Stimulated activated effector memory CD8-positive, alpha-beta T cell treated with anti-CD3 and anti-CD28 coated beads, Interleukin-12 subunit alpha, Interleukin-12 subunit beta, amount 100 ng/mL, for 72 hours (primary cell): ENCODE measurements at places on chromosomes 7 and 10.

DNA sequence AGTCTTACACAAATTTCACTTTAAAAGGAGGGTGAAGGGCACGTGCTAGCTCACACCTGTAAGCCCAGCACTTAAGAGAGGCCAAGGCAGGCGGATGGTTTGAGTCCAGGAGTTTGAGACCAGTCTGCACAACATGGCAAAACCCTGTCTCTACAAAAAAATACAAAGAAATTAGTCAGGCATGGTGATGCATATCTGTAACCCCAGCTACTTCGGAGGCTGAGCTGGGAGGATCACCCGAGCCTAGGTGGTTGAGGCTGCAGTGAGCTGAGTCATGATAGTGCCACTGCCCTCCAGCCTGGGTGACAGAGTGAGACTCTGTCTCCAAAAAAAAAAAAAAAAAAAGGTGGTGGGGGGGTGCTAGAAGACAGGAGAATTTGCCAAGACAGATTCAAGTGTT, 237.3 kb upstream of the KLF14 start:
- peak; percentile 83 for DNase-seq

- DNase-seq = no peak
These were observed 298.7 kb downstream of the ZEB1 start for GRCh38 chr10:31617757-31618156.

- DNase-seq = no peak
These were observed 7.2 kb downstream of the CDCA7L start for GRCh38 chr7:21938463-21938862.

- DNase-seq = no peak
These were observed 22.7 kb downstream of the YKT6 start for GRCh38 chr7:44223362-44224079.

GRCh38 chr10:16949816-16950215, 132.6 kb upstream of the RSU1 start:
- DNase-seq = no peak

DNA sequence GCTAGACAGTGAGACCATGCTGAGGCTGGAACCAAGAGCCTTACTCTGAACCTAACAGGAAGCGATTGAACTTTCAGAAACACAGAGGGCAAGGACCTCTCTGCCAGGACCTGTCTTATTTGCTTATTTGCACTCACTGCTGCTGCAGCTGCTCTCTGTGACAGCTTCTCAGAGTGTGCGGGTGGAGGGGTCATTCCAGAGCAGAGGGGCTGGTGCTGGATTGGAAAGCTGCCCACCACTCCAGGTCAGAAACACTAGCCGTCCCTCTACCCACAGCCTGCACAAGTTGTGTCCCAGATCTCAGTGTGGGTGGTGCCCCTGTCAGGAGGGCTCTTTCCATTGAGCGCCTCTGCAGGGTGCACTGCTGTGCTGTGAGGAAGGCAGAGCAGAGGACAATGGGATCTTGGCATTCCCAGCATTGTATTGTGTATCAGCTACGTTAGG, 126.2 kb downstream of the CCNY start:
- no peak for DNase-seq

DNA sequence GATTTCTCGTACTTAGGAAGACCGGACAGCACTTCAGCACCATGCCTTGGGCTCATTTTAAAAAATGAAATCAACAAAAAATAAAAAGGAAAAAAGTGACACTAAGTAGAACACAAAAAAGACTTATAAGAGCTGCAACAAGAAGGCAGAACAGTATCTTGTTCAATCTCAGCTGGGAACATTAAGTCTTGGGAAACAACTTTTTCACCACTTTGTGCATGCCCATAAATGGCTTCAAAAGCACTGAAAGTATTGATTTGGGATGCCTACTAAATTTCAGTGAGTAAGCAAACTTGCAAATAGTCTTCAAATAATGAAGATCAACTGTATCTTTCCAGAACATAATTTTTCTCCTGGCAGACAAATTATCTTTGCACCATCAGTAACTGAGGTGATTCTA, 489.3 kb downstream of the NXPH1 start:
- DNase-seq = no peak

- no peak for DNase-seq
These were observed 215.8 kb downstream of the PHTF2 start for GRCh38 chr7:78014401-78014800.

DNA sequence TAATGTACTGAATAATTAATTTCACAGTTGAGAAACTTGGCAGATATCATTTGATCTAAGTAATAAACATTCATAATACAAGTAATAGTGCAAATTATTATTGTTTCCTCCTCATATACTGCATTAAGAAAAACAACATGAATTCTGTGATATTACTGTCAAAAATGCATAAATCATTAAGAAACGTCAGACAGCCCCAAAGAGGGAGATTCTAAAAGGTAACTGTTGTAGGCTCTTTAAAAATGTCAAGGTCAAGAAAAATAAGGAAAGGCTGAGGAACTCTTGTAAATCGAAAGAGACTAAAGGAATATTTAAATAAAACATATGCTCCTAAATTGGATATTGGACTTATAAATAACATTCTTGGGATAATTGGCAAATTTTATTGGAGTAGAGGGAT, 67.9 kb downstream of the CABCOCO1 start:
- no peak for DNase-seq

DNA sequence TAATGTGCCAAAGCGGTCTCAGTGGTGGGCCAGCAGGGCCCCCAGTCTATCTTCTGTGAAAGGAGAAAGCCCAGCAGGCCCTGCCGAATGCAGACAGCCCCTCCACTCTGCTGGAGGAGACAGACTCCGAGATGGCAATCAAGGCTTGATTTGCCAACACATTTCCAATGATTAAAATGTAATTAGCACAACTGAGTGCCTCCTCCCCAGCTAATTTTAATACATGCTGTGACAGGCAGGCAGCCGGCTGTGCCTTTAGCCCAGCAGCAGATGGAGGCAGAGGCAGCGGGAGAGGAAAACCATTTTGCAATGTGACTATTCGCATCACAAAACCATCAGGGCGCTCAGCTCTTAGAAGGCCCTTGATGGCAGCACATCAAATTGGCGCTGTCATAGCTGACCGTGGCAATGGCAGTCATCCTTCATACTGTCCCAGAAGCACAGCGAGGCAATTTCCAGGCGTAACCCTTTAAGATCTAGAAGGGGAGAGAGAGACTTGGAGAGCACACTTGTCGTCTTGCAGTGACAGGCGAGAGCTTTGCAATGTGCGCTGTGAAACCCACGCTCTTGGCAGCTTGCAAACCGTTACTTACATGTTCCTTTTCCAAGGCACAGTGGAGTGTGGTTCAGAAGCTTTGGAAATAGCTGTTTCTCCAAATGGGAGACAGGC, 714.8 kb upstream of the GALNT17 start:
- no peak for DNase-seq

- DNase-seq = no peak
These were observed 25.6 kb downstream of the SND1 start for GRCh38 chr7:127677433-127678230.

DNA sequence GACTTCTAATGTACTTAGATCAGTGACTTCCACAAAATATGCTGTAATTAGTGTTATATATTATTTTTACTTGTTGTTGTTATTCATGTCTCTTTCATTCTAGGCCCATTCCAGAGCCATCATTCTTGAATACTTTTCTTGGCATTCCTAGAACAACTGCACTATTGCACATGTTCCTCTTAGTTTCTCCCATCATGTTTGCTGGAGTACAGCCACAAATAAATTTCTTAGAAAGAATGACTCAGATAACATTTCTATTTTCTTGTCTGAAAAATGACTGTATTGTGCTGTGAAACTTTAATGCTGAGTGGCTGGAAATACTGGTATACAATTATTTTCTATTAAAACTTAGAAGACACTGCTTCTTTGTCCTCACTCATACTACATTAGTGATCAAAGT, 651.0 kb upstream of the STEAP1 start:
- no peak for DNase-seq

- DNase-seq = no peak
These were observed 57.7 kb upstream of the SPOCK2 start for GRCh38 chr10:72146071-72146470.

DNA sequence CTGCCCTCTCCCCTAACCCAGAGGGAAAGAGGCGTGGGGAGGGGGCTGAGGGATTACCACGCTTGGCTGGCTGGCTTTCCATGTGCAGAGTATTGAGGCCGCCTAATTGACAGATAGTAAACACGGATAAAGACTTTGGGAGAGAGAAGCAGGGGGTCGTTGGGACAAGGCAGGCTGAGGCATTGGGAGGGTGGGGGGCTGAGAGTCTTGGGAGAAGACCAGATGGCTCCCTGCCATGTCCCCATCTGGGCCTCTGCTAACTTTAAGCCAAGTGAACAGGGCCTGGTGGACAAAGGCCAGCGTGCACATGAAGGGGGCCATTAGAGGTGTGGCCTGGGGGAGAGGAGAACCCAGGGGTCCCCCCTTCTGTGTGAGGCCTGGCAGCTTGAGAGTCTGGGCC, 55.4 kb upstream of the MXI1 start:
- DNase-seq = no peak

GRCh38 chr7:116583653-116584052, 58.8 kb downstream of the CAV1 start:
- no peak for DNase-seq

GRCh38 chr7:46488607-46489006, 567.5 kb upstream of the IGFBP3 start:
- no peak for DNase-seq

DNA sequence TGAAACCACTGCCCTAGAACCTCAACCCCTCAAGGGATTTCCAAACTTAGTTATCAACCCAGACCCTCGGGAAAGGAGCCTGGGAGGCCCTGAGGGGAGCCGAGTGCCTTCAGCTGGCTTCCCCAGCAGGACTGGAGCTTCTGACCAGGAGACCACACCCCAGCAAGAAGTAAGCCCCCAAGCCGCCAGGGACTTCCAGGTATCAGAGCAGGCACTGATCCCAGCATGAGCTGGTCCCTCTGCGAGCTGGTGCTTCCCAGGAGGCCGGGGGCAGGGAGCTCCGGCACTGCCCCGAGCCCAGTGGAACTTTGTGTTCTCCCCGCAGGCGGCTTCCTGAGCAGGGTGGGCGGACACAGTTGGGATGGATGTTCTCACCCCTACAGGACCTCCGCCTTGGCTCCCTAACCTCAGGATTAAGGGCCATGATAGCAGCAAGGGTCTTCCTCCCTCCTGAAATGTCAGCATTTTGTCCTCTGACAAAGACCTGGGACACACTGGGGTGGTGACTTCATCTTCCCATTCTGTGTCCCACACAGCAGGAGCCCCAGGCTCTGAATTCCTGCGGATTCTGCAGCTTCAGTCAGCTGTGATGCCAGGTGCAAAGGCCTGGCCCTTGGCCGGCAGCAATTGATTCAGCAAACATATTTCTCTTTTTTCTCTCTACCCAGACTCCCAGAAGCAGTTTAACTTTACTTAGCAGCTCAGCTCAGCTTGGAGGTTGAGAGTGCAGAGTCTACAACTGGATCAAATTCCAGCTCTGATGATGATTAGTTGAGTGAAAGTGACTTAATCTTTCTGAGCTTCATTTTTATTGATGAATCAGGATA, 11.6 kb downstream of the ATP6V0E2 start:
- no peak for DNase-seq

DNA sequence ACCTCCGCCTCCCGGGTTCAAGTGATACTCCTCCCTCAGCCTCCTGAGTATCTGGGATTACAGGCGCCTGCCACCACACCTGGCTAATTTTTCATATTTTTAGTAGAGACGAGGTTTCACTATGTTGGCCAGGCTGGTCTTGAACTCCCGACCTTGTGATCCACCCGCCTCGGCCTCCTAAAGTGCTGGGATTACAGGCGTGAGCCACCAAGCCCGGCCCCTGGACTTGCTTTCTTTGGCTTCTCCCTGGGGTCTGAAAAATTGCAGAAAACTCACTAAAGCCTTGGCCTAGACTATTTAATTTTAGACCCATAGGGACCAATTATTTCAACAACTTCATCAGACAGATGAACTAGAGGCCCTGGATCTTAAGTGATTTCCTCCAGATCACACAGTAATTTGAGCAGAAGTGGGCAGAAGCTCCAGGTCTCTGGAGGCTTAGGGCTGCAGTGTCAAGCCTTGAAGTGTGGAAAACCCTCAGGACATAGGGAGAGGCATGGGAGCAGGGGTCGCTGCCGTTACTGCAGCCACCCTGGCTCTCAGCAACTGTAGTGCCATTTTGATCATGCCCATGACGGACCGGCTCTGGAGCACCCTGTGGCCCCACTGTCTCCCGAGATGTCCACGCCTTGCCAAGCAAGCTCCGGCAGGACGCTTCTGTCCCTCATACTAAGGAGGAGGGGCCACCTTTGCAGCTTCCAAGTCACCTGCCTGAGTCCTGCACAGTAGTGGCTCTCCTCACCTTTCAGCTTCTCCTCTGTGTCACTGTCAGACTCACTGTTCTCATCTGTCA, 72.4 kb downstream of the DENND2A start:
- DNase-seq = no peak

DNA sequence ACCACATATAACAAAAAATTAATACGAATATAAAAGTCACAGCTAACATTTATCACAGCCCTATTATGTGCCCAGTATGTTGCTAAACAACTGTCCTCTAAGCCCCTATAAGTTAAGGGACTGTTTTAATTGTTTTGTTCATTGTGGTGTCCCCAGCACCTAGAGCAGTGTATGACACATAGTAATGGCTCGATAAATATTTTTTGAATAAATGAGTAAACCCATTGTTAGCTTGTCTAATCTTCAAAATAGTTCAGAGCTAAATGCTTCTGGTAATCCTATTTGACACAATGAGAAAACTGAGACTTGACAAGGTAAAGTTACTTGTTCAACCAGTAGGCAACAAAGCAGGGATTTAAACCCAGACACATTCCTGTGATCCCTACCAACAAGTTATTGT, 78.4 kb upstream of the NEUROD6 start:
- no peak for DNase-seq
